Posterior vena cava (tissue), 2 donors: ENCODE measurements at places on chromosomes 4 and X. TPM values are rescaled to one million over a fixed set of nuclear protein-coding genes. Genes with fewer than 3 reads are reported as not detected.

The SH3D19 gene
- 118 TPM for total RNA-seq

The VSIG1 gene
- not detected for total RNA-seq

The CXXC4 gene
- total RNA-seq, result 0.14 TPM

The GPRASP2 gene
- total RNA-seq, result 11.5 TPM

The CRMP1 gene
- 0.81 TPM for total RNA-seq

The FAM47E gene
- 1.4 TPM for total RNA-seq

The S100P gene
- total RNA-seq, result 7.8 TPM

The EXOC1L gene
- not detected for total RNA-seq

The FAM9C gene
- total RNA-seq, result 0.19 TPM

The SPOCK3 gene
- not detected for total RNA-seq

The TCEAL9 gene
- 54.6 TPM for total RNA-seq

The MAGEA11 gene
- total RNA-seq, result not detected

The GPR143 gene
- not detected for total RNA-seq

The PRRG1 gene
- total RNA-seq, result 10.8 TPM

The BMPR1B gene
- total RNA-seq, result 8.9 TPM

The GUCY1A1 gene
- 108 TPM for total RNA-seq

The CWH43 gene
- total RNA-seq, result not detected

The PPA2 gene
- total RNA-seq, result 67.2 TPM

The APOO gene
- total RNA-seq, result 13.9 TPM

The PF4V1 gene
- total RNA-seq, result not detected

The MSX1 gene
- total RNA-seq, result 20.8 TPM

The HELT gene
- total RNA-seq, result not detected

The BEX5 gene
- total RNA-seq, result 3.0 TPM

The TLR6 gene
- 6.0 TPM for total RNA-seq

The MAGED4B gene
- 6.3 TPM for total RNA-seq

The SHOX gene
- total RNA-seq, result not detected

The NEUROG2 gene
- not detected for total RNA-seq

The MAGEB3 gene
- not detected for total RNA-seq

The XAGE1B gene
- not detected for total RNA-seq

The SLC38A5 gene
- 9.2 TPM for total RNA-seq

The TMSB15A gene
- 0.48 TPM for total RNA-seq

The MAP9 gene
- 10.5 TPM for total RNA-seq

The RASSF6 gene
- not detected for total RNA-seq

The GLRA3 gene
- not detected for total RNA-seq

The GALNTL6 gene
- not detected for total RNA-seq

The ARAP2 gene
- 12.8 TPM for total RNA-seq

The DOK7 gene
- 0.14 TPM for total RNA-seq

The SLC6A14 gene
- total RNA-seq, result not detected

The EDA gene
- total RNA-seq, result 4.8 TPM

The NPNT gene
- 106 TPM for total RNA-seq

The WDFY3 gene
- total RNA-seq, result 105 TPM

The DCTD gene
- total RNA-seq, result 68.8 TPM

The G6PD gene
- 55.4 TPM for total RNA-seq
